Right renal cortex interstitium (tissue), 3 donors: ENCODE measurements at places on chromosomes 12 and 14. TPM values are rescaled to one million over a fixed set of nuclear protein-coding genes. Genes with fewer than 3 reads are reported as not detected.

GRCh38 chr14:58954901-58955861 is 233.3 kb upstream of the DAAM1 start:
- no peak for DNase-seq

GRCh38 chr12:26576266-26576665 is 256.7 kb downstream of the ITPR2 start:
- no peak for DNase-seq

DNA sequence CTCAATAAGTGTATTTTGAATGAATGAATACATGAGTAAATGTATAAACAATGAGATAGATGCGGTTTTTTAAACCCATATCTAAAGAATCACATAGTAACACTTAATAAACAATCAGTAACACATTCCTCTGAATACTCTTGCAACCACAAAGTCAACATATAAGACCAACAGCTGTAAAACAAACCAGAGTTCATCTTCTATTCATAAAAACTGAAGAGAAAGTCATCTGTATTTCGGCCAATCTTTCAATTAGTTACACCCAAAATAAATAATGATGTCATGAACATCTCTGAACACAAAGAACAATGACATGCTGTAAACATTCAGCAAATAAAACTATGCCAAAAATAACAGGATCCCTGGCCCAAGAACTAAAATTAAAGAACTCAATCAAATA is 47.2 kb downstream of the ARMH4 start:
- no peak for DNase-seq

Gene SLC4A8
- polyA plus RNA-seq = 3.3 TPM

Gene EID3
- 4.4 TPM for polyA plus RNA-seq
